Left cardiac atrium (tissue), 4 donors: ENCODE measurements at places on chromosomes 5 and 9. TPM values are rescaled to one million over a fixed set of nuclear protein-coding genes. Genes with fewer than 3 reads are reported as not detected.

- no peak for DNase-seq
These were observed 58.6 kb upstream of the DMAC1 start for GRCh38 chr9:7858166-7858565.

DNA sequence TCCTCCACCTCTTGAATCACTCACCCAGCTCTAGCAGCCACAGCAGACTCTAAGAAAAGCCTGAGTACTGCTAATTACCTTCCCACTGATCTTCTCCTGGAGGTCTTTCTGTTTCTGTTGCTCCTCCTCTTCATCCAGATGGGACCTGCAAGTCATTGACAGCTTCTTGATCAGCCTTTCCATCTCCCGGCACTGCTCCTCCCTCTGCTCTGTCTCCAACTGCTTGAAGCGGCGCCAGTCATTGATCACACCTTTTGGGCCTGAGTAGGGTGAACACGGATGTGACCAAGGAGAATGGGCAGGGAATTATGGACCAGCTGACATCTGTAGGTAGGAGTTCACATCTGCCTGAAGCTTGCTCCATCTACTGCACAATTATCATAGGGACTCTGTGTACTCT is 5.5 kb downstream of the PDCL start:
- no peak for DNase-seq

- no peak for DNase-seq
These were observed 124.2 kb downstream of the PTTG1 start for GRCh38 chr5:160545832-160546231.

Gene GPX8
- total RNA-seq, result 21.8 TPM

Gene CNTFR
- 45.3 TPM for total RNA-seq

GRCh38 chr5:149152317-149152746 is 11.0 kb downstream of the ABLIM3 start:
- DNase-seq, result no peak

- no peak for DNase-seq
These were observed 11.7 kb upstream of the TSSK1B start for GRCh38 chr5:113446358-113446927.

GRCh38 chr9:130325921-130326320 is 60.4 kb downstream of the HMCN2 start:
- DNase-seq, result no peak

DNA sequence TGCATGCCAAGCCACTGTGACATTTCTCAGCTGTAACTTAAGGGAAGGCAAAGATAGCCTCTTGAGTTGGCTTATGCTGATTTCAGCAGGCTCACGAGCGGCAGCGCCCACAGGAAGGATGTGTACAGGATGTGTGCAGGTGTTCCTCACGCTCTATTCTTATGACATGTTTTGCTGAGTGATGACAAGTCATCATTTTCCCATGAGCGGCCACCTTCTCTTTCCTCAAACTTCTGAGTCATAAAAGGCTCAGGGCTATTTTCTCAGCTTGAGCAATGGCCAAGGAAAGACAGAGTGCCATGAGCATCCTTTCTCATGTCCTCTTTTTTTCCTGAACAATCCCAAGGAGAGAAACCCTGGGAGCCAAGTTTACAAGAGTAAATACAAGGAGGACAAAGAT is 365.9 kb downstream of the PLK2 start:
- no peak for DNase-seq

- DNase-seq, result no peak
These were observed 78.9 kb downstream of the GOLPH3 start for GRCh38 chr5:32095261-32095671.

GRCh38 chr5:78893940-78894677 is 91.0 kb downstream of the ARSB start:
- no peak for DNase-seq

DNA sequence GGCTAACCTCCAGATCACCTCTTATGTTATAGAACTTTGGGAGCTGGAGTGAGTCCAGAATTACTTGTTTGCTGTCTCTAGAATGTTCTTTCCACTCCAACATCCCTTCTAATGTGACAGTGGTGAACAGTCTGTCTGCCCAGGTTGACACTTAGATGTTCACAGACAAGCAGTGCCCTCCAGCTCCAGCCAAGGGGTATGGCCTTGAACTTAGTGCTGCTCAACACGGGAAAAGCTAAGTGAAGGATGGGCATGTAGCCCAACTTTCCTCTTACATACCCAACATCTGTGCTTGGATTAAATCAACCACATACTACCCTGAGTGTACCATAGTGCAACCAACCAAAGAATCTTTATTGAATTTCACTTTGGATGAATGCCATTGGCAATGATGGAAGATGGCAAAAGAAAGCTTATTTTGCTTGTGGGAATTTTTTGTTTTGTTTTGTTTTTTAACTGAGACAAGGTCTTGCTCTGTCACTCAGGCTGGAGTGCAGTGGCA is 201.2 kb downstream of the NXNL2 start:
- no peak for DNase-seq

DNA sequence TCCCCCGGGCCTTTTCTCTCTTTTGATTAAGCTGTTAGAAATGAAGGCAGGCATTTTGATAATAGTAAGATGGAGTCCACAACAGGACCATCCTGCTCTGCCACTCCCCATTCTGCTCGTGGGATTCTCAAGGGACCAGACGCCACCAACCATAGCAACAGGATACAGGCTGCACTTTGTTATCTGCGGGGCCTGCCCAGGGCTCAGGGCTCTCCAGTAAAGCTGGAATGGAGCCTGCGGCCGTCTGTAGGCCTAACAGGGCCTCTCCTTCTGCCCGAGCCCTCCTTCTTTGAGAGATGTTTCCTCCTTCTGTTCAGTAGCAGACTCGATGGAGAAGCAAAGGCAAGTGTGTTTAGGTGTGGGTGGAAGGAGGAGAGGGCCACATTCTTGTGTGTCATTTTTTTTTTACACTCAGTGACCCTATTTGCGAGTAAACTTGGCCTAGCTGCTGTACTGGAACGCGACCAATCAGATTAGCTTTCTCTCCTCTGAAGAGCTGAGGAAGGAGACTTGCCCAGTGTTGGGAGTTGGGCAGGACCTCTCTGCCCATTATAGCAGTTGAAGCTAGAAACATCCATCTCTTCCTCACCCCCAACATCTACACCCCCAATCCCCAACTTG is 8.9 kb upstream of the EPB41L4B start:
- DNase-seq, result peak; percentile 72

Gene CCNH
- 21.2 TPM for total RNA-seq

DNA sequence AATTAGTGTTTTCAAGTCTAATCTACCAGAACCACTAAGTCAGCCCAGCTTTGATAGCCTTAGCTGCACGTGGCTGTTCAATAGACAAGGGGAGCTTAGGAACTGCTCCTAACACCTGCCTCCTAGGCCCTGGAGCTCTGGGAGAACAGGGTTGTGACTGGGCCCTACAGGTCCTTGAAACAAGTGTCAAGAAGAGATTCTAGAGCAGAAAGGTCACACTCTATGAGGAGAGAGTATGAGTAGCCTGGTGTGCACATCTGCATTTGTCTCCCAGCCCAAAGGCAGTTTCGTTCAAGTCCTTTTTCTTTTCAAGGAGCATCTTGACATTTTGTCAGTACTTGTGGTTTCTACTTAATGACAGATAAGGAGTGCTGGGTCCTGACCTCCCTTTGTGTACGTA is 206.1 kb downstream of the PRELID2 start:
- no peak for DNase-seq

- peak; percentile 32 for DNase-seq
These were observed 252.6 kb downstream of the ACTL7B start for GRCh38 chr9:108603141-108603540.

DNA sequence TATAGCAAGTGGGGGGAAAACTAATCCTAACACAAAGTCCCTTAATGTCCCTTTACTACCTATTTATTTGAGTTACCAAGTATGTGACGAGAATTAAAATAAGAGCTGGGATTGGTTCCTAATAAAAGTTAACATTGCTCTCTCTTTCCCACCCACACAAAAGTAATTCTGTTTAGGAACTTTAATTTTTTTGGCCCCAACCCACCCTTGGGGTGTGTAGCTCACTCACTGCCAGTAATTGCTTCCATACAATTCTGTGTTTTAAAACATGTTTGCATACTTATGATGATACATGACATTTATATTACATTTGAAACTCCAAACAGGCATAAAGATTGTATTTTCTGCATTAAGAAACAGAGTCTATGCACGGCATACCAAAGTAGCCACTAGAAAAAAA is 106.5 kb downstream of the BNC2 start:
- no peak for DNase-seq

Gene NNT
- total RNA-seq, result 323 TPM

DNA sequence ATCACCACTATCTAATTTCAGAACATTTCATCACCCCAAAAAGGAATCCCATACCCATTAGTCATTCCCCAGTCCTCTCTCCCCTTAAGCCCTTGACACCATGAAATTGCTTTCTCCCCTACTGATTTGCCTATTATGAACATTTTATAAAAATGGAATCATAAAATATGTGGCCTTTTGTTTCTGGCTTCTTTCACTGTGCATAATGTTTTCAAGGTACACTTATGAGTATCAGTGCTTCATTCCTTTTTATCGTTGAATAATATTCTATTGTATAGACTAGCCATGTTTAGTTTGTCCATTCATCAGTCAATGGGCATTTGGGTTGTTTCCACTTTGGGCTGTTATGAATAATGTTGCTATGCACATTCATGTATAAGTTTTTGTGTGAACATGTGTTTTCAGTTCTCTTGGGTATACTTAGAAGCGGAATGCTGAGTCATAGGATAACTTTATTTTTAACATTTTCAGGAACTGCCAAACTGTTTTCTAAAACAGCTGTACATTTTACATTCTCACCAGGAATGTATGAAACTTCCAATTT is 40.4 kb upstream of the FGF1 start:
- no peak for DNase-seq

DNA sequence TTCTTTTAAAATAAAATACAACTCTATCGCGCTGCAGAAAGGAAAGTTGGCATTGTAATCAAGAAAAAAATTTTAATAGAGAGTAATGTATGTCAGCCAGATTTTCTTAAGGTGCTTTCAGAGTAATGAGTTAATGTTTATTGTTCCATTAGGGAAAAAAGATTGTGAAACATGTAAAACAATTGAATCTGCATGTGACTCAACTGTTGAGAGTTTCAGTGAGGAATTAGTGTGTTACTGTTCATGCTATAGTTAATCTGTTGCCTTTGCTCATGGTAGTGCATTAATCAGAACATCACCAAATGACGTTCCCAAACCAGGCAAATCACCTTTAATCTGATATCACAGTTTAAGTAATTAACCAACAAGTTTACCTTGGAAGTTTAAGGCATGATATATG is 600.5 kb downstream of the NR2F1-AS1 start:
- no peak for DNase-seq

Gene ZNF367
- total RNA-seq, result 3.1 TPM

GRCh38 chr5:37568893-37569292 is 189.8 kb downstream of the WDR70 start:
- no peak for DNase-seq

DNA sequence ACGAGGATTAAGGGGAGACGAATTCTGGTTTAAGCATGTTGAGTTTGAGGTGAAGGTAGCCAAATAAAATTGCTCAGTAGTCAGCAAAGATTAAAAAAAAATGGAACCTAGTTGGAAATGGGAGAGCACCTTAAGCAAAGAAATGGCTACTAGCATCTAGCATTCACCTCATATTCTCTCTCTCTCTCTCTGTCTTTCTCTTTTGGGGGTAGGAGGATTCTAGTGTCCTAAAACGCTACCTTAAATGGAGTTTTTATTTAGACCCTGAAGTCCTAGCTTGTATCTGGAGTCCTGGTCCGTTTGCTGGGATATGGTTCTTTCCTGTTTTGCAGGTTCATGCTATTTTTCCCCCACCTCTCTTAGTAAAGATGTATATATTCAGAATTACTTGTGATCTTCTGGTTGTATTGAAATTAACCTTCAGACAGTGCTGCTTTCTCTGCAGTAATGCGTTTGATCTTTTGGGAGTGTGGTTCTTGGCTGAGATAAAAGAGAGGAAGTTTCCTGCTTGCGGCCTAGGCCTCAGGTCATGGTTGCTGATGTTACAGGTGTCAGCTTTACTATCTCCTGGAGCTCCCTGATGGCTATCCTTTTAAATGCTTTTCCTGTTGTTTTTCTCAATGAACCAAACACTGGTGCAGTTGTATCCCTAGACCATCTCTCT is 8.0 kb downstream of the TGFBR1 start:
- DNase-seq, result no peak

- no peak for DNase-seq
These were observed 61.6 kb downstream of the SFXN1 start for GRCh38 chr5:175539936-175540335.

Gene SPAAR
- 7.6 TPM for total RNA-seq
